ENCODE measurements at places on chromosomes 12 and 14. TPM values are rescaled to one million over a fixed set of nuclear protein-coding genes. Genes with fewer than 3 reads are reported as not detected.

GRCh38 chr14:65948302-65948701 lies 535.8 kb downstream of the FUT8 start:
- no peak for DNase-seq

- no peak for DNase-seq
Observed at GRCh38 chr14:78432046-78432445, 261.9 kb downstream of the NRXN3 start.

GALNT8 gene
- not detected for total RNA-seq

GRCh38 chr12:94615260-94616181 lies 34.8 kb downstream of the TMCC3 start:
- DNase-seq: peak; percentile 97

- peak; percentile 96 for DNase-seq
Observed at GRCh38 chr12:62919838-62920237, 15.1 kb downstream of the PPM1H start.

GRCh38 chr14:87805315-87805723 lies 187.7 kb downstream of the GALC start:
- DNase-seq: no peak

- DNase-seq: no peak
Observed at GRCh38 chr12:119609358-119609757, 15.8 kb downstream of the TMEM233 start.

DNA sequence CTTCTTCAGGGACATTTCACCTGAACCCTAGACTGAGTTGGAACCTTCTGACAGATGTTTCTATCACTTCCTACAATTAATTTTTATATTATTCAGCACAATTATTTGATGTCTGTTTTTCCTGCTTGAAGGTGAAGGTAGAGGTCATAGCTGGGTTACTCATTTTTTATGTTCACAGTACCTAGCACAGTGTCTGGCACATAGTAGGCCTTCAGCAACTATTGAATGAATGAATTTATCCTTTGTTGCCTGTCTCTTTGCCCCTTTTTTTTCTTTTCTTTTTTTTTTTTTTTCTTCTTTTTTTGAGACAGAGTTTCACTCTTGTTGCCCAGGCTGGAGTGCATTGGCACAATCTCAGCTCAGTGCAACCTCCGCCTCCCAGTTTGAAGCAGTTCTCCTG lies 29.5 kb upstream of the FAM177A1 start:
- no peak for DNase-seq

TAS2R9 gene
- not detected for total RNA-seq

KCNK10 gene
- not detected for total RNA-seq

All from myocyte (in vitro differentiated cells).